ENCODE measurements at places on chromosomes 7 and 10.

DNA sequence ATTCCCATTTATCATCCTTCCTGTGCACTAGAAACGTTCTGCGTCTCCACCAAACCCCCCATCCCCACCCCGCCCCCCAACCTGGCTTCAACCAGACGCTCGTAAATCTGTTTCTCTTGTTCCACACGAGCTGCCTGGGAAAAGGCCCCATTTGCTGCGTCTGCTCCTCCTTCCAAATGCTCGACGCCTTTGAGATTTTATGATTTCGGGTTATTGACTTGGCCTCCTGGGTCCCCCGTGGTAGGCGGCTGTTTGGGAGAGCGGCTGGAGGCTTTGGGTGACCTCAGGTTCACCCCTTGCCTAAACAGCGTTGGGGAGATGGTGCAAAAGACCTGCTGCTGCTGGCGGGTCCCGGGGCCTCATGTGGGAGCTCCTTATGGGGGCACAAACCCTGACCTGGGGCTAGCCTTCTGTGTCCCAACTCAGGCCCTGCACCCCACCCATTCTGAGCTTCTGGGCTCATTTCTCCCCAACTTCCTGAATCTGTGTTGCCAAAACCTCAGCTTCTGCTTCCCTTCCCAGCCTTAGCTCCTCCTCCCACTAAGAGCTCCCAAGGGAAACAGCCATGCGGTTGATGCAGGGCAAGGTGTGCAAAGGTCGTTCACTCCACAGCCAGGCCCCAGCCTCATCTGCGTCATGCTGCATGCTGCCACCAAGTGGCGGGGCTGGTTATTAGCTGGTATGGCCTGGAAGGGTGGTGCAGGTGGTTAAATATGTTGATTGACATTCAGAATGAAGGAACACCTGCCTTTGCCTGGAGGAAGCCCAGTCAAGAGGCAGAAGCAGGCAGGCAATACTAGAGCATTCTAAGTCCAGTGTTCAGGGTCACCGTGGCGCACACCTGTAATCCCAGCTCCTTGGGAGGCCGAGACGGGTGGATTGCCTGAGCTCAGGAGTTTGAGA lies 49.1 kb upstream of the ELN start:
- peak; percentile 93 for DNase-seq

DNA sequence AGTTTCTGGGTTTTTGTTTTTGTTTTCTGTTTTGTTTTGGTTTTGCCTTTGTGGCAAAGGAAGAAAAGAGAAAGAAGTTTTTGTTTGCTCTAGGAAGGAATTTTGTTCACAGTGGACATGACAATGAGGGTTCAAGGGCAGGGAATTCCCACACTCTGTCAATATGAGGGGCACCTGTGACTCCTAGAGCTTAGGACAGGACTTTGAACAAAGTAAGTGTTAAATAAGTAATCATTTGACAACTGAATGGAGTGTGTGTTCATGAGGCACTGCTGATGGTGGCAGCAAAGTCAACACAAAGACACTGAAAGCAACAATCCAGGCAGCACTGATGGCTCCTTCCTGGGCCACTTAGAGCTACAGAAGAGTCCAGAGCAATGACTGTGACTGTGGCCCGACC lies 1381.1 kb upstream of the LRRTM3 start:
- DNase-seq: no peak

DNA sequence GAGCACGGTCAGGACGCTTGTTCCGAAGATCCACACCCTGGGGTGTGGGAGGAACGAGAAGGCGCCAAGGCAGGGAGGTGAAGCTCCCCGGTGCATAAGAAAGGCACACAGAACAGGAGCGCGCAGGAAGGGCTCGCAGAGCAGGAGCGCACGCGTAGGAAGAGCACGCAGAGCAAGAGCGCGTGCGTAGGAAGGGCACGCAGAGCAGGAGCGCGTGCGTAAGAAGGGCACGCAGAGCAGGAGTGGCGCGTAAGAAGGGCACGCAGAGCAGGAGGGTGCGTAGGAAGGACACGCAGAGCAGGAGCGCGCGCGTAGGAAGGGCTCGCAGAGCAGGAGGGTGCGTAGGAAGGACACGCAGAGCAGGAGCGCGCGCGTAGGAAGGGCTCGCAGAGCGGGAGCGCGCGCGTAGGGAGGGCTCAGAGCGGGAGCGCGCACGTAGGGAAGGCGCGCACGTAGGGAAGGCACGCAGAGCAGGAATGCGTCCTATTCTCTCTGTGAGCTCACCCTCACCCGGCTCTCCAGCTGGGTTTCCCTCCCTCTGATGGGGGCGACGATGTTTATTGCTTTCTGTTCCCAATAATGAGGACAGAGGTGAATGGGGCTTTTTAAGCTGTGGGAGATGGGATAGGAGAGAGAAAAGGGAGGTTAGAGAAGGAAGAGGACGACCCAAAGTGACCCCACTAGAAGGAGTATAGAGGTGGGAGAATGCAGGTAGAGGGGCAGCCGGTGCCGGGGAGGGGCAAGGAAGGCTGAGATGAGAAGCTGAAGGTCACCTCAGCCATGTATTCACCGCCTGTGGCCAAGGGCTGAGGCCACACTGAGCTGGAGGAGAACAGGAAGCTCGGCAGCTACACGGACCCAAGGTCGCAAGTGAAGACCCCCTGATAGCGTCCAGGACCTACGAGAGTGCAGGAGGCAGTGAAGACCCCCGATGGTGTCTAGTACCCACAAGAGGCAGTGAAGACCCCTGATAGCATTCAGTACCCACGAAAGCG lies 423.2 kb downstream of the PTPRN2 start:
- no peak for DNase-seq

- DNase-seq: no peak
Measured at GRCh38 chr7:21616091-21616490, 73.3 kb downstream of the DNAH11 start.

DNA sequence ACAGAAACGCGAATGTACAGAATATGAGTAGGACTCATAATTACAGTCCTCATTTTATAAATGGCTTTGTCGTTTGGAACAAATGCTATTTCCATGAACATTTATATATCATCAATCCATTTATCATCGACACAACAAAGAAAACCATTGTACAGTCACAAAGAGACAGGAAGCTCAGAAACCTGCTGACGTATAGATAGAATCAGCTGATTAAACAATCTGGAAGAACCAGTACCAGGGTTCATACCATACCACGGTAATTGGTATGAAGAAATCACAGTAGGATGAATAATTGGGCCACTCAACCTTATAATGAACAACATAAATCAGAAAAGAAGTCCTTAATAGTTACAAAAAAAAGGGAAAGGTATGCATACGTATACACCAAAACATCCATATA lies 295.0 kb downstream of the PARD3 start:
- peak; percentile 77 for DNase-seq

GRCh38 chr7:31407178-31407676 lies 66.7 kb upstream of the NEUROD6 start:
- no peak for DNase-seq

DNA sequence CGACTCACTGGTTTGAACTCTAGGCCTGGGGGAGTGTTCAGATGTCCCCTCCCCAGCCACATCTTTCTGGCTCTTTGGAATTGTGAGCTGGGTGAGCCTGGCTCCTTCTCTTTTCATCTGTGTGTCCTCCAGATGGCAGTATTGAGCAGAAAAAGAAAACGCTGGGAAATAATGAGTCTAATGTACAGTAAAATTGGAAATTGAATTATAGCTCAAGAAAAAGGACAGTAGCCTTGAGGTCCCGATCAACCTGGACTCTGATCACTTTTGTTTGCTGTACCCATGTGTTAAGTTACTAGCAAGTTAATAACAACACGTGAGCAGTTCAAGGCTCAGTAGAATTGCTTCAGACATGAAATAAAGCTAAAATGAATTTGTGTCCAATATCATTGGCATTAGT lies 77.9 kb downstream of the SNX10 start:
- peak; percentile 84 for DNase-seq

Data from NCI-H69 (cell line).